ENCODE measurements at places on chromosomes 3 and 15. TPM values are rescaled to one million over a fixed set of nuclear protein-coding genes. Genes with fewer than 3 reads are reported as not detected.

- DNase-seq, result no peak
Observed at GRCh38 chr15:66733976-66734375, 31.9 kb downstream of the SMAD6 start.

DNA sequence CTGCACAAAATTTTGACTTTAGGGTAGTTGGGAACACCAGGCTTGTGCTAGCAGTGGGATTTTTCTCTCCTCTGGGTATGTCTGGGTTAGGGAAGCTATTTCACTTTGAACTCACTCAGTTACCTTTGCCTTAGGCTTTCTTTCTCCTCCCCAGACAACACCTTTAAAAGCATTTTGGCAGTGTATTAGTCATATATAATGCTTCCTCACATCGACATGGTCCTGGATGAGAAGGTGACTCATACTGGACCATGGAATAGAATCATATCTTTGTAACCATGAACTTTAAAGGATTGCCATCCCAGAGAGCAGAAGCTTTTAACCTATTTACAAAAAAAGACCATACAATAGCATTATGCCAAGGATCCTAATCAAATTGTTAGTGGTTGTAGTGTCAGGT is 2.7 kb downstream of the RYR3 start:
- no peak for DNase-seq

GRCh38 chr3:66553441-66554113 is 52.8 kb upstream of the LRIG1 start:
- no peak for DNase-seq

DNA sequence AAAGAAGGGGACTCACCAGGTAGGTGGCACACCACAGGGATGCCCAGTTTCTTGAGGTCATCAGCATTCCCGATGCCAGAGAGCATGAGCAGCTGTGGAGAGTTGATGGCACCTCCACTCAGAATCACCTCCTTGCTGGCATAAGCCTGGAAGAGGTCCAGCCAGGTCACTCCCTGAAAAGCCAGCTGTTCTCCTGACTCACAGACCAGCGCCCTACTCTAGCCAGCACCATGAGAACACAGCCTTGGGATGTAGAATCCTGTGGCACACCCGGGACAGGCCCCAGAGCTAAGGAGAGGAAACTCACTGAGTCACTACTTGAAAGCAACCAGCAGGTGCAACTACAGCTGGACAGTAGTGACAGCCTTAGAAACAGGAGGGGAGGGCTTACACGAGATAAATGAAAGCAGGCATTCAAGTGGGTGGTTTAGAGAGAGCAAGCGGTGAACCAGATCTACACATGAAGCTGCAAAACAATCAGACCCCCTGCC is 24.5 kb downstream of the CHDH start:
- no peak for DNase-seq

GRCh38 chr15:70856884-70857561 is 3.1 kb upstream of the LARP6 start:
- DNase-seq, result peak; percentile 96

DNA sequence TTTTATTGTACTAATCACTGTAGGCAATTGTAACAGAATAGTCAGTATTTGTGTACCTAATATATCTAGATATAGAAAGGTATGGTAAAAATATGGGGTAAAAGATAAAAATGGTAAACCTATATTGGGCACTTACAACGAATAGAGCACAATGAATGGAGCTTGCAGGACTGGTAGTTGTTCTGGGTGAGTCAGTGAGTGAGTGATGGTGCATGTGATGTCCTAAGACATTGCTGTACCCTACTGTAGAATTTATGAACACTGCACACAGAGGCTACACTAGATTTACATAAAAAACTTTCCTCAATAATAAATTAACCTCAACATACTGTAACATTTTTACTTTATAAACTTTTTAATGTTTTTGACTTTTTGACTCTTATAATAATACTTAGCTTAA is 274.3 kb upstream of the PPP2R3A start:
- DNase-seq, result no peak

DNA sequence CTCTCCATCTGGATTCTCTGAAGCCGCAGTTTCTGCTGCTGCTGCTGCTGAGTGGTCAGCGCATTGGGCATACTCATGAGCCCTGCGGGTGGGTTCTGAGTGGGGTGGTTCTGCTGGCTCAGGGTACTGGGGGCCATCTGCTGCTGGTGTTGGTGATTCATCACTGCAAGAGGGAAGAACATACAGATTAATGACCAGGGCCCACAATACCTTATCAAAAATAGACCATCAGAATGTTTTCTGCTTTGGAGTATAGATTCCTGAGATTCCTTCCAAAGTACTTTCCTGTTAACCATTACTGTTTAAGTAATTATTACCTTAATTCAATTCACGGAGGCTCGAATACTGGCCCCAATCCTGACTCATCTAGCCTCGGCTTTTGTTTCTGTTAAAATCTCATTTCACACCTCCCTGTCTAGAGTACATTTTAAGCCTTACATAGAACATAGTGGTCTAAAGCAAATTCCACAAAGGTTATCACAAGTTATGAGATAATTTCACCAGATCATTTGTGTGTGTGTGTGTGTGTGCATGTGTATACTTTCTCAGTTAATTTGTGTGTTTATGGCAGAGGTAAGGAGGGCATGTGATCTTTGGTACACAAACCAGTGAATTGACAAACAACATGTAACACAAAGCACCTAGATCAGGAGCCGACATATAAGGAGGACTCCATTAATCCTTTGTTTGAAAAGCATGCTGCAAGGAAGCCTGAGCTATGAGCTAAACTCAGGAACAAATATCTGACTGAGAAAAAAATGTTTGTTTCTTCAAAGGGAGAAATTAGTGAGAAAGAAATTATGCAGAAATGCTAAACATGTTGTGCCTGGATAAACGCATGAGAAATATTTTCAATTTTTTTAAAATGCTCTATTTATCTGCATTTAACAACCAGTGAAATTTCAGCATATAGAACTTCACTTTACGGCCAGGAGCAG is 68.1 kb downstream of the TM4SF4 start:
- DNase-seq, result no peak

- DNase-seq, result no peak
Observed at GRCh38 chr3:128274837-128275236, 121.6 kb downstream of the EEFSEC start.

DNA sequence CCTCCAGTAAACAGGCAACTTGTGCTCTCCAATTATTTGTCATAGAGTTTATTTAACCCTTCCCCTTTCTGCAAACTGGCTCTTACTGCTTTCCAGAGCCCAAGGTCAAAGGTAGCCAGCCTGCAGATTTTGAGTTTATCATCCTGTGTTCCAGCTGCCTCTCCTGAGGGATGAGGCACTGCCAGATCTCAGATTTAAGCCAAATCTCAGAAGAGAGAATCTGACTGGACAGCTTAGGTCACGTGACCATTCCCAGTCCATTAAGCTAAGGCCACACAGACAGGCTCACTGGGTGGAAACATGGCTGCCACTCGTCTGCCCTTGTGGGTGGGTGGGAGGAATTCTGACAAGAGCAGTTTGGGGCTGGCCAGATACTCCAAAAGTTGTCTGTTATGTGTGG is 8.6 kb upstream of the SIAH2 start:
- no peak for DNase-seq

DNA sequence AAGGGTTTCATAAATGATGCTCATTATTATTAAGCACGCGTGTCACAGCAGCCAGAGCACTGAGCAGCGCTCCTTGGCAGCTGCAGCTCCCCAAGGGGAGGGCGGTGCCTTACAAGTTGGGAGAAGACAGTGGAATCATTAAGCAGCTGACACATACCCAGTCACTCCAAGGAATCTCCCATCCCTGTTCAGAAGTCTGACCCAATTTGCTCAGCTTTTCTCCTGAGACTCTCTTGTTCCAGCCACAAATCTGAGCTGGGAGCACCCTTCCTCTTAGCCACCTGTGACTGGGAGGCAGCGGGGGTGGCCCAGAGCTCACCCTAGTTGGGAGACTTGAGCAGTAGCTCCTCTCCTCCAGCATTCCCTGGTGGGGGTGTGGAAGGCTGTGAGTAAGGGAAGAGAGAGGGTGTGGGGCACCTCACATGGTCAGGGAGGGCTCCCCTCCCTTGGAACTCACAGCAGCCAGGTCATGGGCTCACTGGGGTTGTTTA is 64.3 kb downstream of the DUT start:
- DNase-seq, result no peak

GRCh38 chr15:29968895-29969561 is 113.7 kb upstream of the GOLGA8J start:
- DNase-seq, result no peak

GRCh38 chr15:67085237-67085817 is 19.9 kb downstream of the SMAD3 start:
- no peak for DNase-seq

- DNase-seq, result no peak
Observed at GRCh38 chr3:168864107-168865021, 768.6 kb upstream of the GOLIM4 start.

DNA sequence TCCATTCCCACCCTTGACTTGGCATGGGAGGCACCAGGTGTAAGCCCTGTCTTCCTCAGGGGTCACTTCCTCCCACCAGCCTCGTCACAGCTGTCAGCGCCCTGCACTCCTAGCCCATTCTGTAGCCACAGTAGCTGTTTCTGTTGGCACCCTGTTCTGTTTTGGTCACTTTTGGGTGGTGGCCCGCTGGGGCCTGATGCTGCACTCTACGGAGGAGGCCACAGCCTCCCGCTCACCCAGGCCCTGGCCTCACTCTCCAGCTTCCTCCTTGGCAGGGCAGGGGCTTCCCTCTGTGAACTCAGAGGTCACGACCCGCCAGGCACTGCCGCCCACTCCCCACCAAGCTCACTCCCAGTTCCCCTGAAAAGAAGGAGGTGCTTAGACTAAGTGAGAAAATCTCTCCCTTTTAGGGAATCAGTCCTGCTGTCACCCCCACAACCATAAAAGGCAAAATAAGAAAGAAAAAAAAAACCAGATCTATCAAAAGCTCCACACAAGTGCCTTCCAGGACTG is 68.4 kb downstream of the MGLL start:
- DNase-seq, result no peak

DNA sequence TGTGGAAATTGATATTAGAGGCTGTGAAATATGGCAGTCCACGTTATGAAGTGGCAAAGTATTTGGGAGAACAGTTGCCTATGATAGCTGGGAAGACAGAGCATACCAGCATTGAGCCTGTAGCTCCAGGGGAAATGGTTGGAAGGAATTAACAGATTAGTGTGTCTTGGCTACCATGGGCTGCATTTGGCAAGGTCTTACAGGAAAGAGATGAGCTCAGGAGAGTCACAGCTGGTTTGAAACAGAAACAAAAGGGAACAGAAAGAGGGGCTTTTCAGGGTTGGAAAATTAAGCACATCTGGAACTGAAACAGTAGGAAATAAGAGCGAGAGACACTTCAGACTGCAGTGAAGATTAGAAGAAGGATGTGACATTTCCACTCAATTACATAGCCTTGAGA is 141.7 kb downstream of the FBLN2 start:
- no peak for DNase-seq

- DNase-seq, result no peak
Observed at GRCh38 chr15:30062881-30063280, 19.9 kb upstream of the GOLGA8J start.

DNA sequence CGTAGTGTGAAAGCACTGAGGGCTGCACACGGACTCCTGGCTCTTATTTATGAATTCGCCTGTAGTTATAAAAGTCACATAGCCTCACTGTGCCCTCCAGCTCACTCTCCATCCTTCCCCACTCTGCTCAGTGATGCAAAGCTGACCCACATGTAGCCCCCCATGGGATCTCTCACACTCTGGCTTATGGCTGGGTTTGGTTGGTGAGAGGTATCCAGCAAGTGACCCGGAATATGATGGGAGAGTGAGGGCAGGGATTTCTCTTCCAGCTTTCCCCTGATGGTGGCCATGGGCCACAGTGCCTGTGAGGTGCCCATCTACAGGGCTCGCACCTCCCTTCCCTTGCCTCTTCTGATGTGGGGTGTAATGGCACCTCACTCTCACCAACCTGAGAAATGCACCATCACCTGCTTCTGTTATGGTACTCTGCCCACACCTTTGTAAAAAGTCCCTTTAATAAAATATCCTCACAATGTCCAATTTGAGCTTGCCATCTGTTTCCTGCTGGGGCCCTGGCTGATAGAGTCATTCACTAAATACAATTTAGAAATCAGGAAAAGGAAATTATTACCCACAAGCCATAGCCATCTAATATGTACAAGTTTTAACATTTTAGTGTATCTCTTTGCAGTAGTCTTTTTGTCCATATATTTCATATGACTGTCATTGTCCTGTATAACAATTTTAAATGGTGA is 93.6 kb downstream of the SCN11A start:
- DNase-seq, result no peak

DNA sequence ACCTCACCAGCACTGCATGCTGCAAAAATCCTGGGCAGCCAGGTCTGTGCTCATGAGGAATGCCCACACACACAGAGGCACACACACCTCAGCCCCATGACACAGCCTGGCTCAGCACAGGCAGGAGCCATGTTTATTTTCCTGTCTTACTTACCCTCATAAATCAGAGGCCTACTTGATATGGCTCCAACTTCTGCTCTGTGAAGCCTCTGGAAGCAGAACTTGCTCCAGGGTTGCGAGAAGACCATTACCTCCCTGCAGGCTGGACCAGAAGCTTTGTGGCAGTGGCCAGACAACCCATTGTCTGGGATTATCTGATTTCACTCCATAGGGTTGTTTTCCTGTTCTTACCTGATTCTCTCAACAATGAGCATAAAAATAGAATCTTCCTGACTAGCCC is 43.8 kb upstream of the CMTM8 start:
- no peak for DNase-seq

- no peak for DNase-seq
Observed at GRCh38 chr15:33152502-33153109, 41.9 kb downstream of the FMN1 start.

SUMF1 gene
- 10.9 TPM for polyA plus RNA-seq

TRIM42 gene
- not detected for polyA plus RNA-seq

EOMES gene
- polyA plus RNA-seq, result 0.24 TPM

SLC28A2 gene
- polyA plus RNA-seq, result 0.13 TPM

SLC15A2 gene
- 49.8 TPM for polyA plus RNA-seq

LOXL1 gene
- polyA plus RNA-seq, result 29.7 TPM

LRRC49 gene
- polyA plus RNA-seq, result 6.0 TPM

SNURF gene
- 31.7 TPM for polyA plus RNA-seq

MAP1A gene
- 28.3 TPM for polyA plus RNA-seq

ATP13A5 gene
- 0.63 TPM for polyA plus RNA-seq

LMAN1L gene
- polyA plus RNA-seq, result not detected

LIPH gene
- polyA plus RNA-seq, result 0.27 TPM

B3GALNT1 gene
- polyA plus RNA-seq, result 16.9 TPM

HYKK gene
- polyA plus RNA-seq, result 1.8 TPM

DISP2 gene
- polyA plus RNA-seq, result 1.4 TPM

PAQR5 gene
- polyA plus RNA-seq, result 0.37 TPM

MYLK gene
- polyA plus RNA-seq, result 22.3 TPM

CILP gene
- 22.1 TPM for polyA plus RNA-seq
